ENCODE measurements at places on chromosomes 12 and 14.

DNA sequence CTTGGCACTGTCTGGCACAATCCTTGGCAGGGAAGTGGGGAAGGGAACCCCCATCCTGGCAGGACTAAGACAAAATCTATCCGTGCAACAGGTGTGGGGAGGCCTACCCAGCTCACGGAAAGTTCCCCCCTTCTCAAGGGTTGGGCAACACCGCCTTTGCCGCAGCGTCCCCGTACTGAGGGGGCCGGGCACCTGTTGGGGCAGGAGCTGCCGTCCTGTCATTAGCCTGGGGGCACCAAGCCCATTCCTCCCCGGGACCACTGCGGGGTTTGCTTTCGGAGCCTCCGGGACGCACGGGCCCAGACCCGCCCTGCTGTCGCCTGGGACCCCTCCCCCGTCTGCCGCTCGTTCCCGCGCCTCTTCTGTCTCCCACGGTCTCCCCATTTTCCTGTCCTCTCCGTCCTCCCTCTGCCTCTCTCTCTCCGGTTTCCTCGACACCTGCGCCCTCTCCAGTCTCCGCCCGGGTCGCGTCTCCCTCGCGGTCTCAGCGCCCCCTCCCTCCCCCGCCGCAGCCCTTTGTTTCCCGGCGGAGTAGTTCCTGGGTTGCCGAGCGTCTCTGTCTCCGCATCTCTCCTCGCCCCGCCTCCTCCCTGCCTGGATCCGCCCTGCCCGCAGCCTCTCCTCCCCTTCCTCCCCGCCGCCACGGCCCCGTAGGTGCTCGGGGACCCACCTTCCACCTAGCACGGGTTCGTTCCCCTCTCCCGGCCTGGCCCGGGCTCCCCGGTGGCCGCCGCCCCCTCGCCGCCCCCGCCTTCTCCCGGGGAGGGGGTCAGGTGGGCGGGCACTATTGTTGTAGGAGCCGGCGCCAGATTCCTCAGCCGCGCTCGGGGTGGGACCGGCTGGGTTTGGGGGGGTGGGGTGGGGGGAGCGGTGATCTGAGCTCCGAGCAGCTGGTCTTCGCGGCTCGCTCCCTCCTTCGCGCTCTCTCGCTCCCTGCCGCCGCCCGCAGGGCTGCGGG is at the start of gene CACNB3:
Gene CACNB3 (plus strand): TSS at position 624 of the 958 bp plus-strand sequence. CDS start 434 bp downstream, outside the sequence.
- DNase-seq: peak; percentile 66

- DNase-seq: no peak
These were observed 850.9 kb upstream of the MDGA2 start for GRCh38 chr14:48526307-48526706.

GRCh38 chr14:34750670-34751069 is 36.3 kb upstream of the CFL2 start:
- DNase-seq: peak; percentile 2

DNA sequence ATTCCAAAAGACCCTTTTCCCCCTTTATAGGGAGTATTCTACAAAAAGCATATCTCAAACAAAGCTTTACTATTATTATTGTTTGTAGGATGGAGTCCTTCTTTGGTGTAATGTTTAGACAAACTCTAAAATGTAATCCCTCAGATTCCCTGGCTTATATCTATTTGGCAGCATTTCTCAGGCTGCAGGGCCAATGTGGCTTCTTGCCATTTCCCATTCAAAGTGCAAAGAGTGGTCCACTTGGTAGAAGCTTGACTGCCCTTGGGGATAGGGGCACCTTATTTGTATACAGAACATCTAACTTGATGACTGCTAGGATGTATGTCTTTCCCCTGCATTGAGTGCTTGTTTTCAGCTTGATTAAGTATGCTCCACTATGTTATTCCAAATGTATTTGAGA is 242.7 kb downstream of the PRKD1 start:
- DNase-seq: no peak

All from dermis blood vessel endothelial cell (primary cell).